Chondrocyte (in vitro differentiated cells): ENCODE measurements at places on chromosomes 1 and 21. TPM values are rescaled to one million over a fixed set of nuclear protein-coding genes. Genes with fewer than 3 reads are reported as not detected.

- peaks cover 80% of the 10 kb centered on the region for H3K4me1 ChIP-seq
- H3K27me3 ChIP-seq = no peaks in the 10 kb centered on the region
These were observed 110.4 kb upstream of the IPO9 start for GRCh38 chr1:201718346-201719202.

- H3K36me3 ChIP-seq = no peaks in the 10 kb centered on the region
- DNase-seq = no peak
- H3K4me1 ChIP-seq = peaks cover 7% of the 10 kb centered on the region
- peaks cover 44% of the 10 kb centered on the region for H3K27me3 ChIP-seq
These were observed 16.3 kb downstream of the PCP4L1 start for GRCh38 chr1:161274874-161275273.

GRCh38 chr21:35482096-35482495, 433.0 kb upstream of the RUNX1 start:
- peaks cover 15% of the 10 kb centered on the region for H3K4me1 ChIP-seq
- H3K27me3 ChIP-seq = no peaks in the 10 kb centered on the region
- DNase-seq = no peak
- H3K4me3 ChIP-seq = no peak overlapping the region

DNA sequence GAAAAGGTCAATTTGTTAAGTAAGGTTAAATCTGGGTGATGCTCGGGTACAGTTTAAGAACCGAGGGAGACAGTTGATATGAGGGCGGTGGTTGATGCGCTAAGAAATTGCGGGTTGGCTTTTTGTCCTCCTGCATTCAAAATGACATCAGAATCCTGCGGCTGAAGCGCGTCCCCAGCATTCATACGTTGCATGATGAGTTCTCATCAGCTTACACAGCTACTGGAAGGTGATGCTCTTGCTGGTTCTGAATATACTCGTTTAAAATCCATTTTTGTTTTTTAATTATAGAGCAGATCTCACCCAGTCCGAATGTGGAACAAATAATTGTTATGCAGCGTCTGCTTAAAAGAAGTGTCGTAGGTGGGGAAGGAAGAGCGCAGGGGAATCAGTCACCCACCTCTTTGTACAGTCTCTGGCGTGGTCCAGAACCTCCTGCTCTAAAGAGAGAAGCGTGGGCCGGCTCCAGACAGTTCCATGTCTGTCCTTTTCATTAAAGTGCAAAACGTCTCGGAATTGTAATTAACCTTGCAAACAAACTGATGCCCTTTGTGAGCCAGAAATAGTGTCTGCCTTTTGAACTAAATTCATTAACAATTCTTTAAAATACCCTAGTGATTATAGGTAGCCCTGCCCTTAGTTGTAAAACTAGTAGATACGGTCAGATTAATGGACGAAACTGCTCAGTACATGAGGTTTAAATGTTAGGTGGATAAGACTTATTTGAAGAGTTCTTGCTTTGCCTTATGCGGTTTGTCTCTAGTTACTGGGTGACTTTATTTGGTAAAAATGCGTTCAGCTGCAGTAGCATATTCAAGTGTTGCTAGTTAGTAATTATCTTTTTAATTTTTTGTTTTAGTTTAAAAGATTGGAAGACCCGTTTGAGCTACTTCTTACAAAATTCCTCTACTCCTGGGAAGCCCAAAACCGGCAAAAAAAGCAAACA, 741 bp downstream of the RGS2 start:
- peak overlapping the region; percentile 90 for H3K27ac ChIP-seq
- peak overlapping the region; percentile 83 for H3K4me3 ChIP-seq
- no peak for DNase-seq
- peaks cover 42% of the 10 kb centered on the region for H3K4me1 ChIP-seq

GRCh38 chr1:180769889-180770288, 138.1 kb downstream of the XPR1 start:
- no peak overlapping the region for H3K4me3 ChIP-seq
- H3K4me1 ChIP-seq = peaks cover 39% of the 10 kb centered on the region
- H3K36me3 ChIP-seq = peaks cover 1% of the 10 kb centered on the region
- no peak overlapping the region for H3K27ac ChIP-seq
- H3K27me3 ChIP-seq = no peaks in the 10 kb centered on the region

DNA sequence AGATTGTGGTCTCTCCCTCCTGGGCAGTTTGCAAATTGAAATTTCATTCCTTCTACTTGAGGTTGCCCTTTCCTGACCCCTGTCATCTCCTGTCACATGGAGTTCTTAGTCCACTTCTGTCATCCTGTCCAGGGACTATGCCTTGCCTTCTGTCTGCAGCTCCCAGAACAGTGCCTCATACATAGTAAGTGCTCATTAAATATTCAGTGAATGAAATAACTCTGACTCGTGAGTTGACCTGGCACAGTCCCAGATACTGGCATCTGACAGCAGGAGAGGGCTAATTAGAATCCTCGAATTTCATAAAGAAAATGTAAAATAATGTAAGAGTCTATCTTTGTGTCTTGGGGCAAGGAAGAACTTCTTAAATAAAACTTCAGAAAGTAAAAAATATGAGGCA, 50.8 kb downstream of the CNIH3 start:
- no peak overlapping the region for H3K27ac ChIP-seq
- no peaks in the 10 kb centered on the region for H3K4me1 ChIP-seq
- peaks cover 17% of the 10 kb centered on the region for H3K27me3 ChIP-seq
- no peak for DNase-seq
- peaks cover 2% of the 10 kb centered on the region for H3K36me3 ChIP-seq

DNA sequence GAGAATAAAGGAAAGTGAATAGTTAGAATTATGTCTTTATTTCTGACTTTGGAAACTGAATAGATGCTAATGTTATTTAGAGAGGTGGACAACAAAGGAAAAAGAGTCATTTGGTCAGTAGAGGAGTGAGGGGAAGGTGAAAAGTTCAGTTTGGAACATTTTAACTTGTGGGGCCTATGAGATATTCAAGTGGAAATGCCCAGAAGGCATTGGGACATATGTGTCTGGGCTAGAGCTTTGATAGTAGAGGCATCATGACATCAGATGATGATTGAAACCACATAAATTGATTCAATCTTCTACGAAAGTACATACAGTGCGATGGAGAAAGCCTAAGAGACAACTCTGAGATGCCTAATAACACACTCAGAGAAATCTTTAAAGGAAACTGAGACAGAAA, 151.7 kb upstream of the COL11A1 start:
- no peak for DNase-seq
- H3K27ac ChIP-seq = no peak overlapping the region
- peaks cover 48% of the 10 kb centered on the region for H3K4me1 ChIP-seq
- peaks cover 2% of the 10 kb centered on the region for H3K36me3 ChIP-seq
- H3K27me3 ChIP-seq = no peaks in the 10 kb centered on the region

The HPCA gene
- total RNA-seq = 0.54 TPM in 1 of 3 replicates, not detected in the others
